Effector memory CD4-positive, alpha-beta T cell (primary cell): ENCODE measurements at places on chromosomes 16 and 17.

- no peak for DNase-seq
- H3K27me3 ChIP-seq, result no peaks in the 10 kb centered on the region
- no peaks in the 10 kb centered on the region for H3K36me3 ChIP-seq
- H3K27ac ChIP-seq, result no peak overlapping the region
- no peak overlapping the region for H3K4me3 ChIP-seq
Measured at GRCh38 chr16:10787304-10787703, 31.3 kb downstream of the TVP23A start.

- peaks cover 6% of the 10 kb centered on the region for H3K4me1 ChIP-seq
- H3K4me3 ChIP-seq, result peak overlapping the region; percentile 96
- H3K27me3 ChIP-seq, result no peaks in the 10 kb centered on the region
- peaks cover 3% of the 10 kb centered on the region for H3K36me3 ChIP-seq
- H3K27ac ChIP-seq, result peak overlapping the region; percentile 99
- DNase-seq, result no peak
Measured at GRCh38 chr17:42386777-42387657, 1.2 kb downstream of the STAT3 start.

GRCh38 chr16:17233318-17234002 is 237.3 kb downstream of the XYLT1 start:
- no peaks in the 10 kb centered on the region for H3K27me3 ChIP-seq
- H3K27ac ChIP-seq, result no peak overlapping the region
- no peaks in the 10 kb centered on the region for H3K4me1 ChIP-seq
- H3K4me3 ChIP-seq, result no peak overlapping the region
- DNase-seq, result no peak
- no peaks in the 10 kb centered on the region for H3K36me3 ChIP-seq

- no peak overlapping the region for H3K4me3 ChIP-seq
- H3K4me1 ChIP-seq, result no peaks in the 10 kb centered on the region
- H3K27ac ChIP-seq, result no peak overlapping the region
Measured at GRCh38 chr16:49366669-49367068, 6.9 kb upstream of the C16orf78 start.

DNA sequence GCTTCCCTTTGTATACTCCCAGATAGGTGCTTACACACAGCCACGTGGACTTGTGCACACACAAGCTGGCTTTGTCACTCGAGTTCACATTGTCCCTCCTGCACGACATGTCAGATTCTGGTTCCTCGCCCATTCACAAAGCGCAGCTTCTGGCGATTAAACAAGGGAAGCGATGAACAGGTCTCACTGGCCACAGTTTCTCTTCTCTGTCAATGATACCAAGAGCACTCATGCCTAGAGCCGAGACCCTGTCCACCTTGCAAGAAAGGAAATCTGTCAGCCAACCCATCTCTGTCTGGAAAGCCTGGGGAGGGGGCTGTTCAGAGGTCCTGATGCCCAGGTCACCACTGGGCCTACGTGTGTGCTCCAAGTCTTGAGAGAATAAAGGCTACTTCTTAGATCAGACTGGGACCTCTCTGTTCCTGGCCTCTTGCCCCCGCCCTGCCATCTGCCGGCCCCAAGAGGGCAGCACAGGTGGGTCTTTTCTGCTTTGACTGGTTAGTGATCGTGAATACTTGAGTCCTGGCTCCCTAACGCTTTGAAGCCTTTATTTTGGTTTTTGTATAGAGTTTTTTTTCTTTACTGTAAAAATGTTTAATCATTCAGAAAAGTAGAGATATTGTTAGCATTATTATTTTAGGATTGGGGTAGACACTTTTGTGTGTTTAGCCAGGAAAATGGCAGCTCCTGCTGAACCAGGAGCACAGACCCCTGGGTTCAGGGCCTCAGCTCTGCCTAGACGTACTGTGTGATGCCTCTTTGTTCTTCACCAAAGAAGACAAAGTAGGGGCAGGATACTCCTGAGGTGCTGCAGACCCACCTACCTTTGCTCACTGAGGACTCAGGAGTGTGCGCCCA is 104.7 kb downstream of the MRM1 start:
- H3K27me3 ChIP-seq, result peaks cover 20% of the 10 kb centered on the region
- H3K4me1 ChIP-seq, result no peaks in the 10 kb centered on the region
- DNase-seq, result peak; percentile 17

GRCh38 chr16:63038397-63039106 is 1002.3 kb upstream of the CDH8 start:
- H3K27me3 ChIP-seq, result no peaks in the 10 kb centered on the region
- no peaks in the 10 kb centered on the region for H3K4me1 ChIP-seq
- H3K36me3 ChIP-seq, result no peaks in the 10 kb centered on the region
- H3K4me3 ChIP-seq, result no peak overlapping the region
- DNase-seq, result no peak

DNA sequence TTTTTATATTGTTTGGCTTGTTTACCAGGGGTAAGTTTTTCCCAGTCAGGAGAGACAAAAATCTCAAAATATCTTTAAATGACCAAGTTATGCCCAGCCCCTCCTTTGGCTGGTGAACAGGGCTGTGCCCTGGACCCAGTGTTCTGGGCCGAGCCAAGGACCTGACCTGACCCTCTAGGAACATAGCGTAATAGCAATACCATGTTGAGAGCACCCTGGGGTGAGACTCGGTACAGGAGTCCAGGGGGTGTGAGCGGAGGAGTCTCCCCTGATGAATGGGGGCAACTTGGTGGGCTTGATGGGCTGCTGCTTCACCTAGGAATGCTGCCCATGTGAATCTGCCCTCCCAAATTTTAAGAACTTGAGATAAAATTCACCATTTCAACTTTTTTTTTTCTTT is 47.4 kb downstream of the B9D1 start:
- H3K4me3 ChIP-seq, result no peak overlapping the region
- DNase-seq, result no peak
- no peaks in the 10 kb centered on the region for H3K4me1 ChIP-seq
- no peaks in the 10 kb centered on the region for H3K36me3 ChIP-seq

DNA sequence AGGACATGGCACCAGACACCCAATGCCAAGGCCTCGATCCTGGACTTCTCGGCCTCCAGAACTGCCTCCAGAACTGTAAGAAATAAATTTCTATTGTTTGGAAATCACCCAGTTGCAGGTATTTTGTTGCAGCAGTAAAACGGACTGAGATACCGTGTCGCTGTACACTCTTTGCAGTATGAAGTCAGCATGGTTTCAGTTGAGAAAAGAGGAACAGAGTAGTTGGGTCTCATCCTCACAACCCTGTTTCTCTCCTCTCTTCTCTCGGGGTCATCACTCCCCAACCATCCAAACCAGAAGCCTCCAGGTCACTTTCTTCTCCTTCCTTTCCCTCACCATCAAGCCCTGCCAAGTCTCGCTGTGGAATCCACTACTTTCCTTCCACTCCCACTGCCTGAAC is 77.8 kb downstream of the ADCY9 start:
- H3K4me3 ChIP-seq, result no peak overlapping the region
- H3K27me3 ChIP-seq, result no peaks in the 10 kb centered on the region

- H3K36me3 ChIP-seq, result peaks cover 7% of the 10 kb centered on the region
- H3K4me1 ChIP-seq, result no peaks in the 10 kb centered on the region
- H3K27ac ChIP-seq, result no peak overlapping the region
- no peaks in the 10 kb centered on the region for H3K27me3 ChIP-seq
- H3K4me3 ChIP-seq, result no peak overlapping the region
Measured at GRCh38 chr16:24116989-24117388, 139.1 kb upstream of the CACNG3 start.

- peaks cover 16% of the 10 kb centered on the region for H3K27me3 ChIP-seq
- DNase-seq, result no peak
- H3K27ac ChIP-seq, result no peak overlapping the region
- peaks cover 9% of the 10 kb centered on the region for H3K4me1 ChIP-seq
Measured at GRCh38 chr17:15946611-15947120, 1.7 kb downstream of the ADORA2B start.

DNA sequence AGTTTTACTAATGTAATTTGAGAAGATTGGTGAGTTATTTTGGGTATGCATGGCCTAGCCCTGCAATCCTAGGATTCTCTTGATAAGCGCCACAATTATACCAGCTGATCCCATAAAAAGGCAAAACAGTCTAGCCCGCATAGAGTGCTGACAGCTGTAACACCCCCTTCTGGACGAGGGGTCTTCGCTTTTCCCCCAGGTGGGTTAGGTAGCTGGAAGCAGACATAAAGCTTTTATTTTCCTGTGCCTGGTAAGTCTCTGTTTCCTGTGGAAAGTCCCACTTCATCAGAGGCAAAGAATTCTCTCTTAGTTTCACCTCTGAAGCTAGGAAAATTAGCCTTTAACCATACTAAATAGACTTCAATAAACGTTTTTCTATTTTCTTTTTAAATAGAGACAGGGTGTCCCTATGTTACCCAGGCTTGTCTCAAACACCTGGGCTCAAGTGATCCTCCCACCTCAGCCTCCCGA is 108.3 kb downstream of the YPEL2 start:
- peaks cover 7% of the 10 kb centered on the region for H3K4me1 ChIP-seq
- no peaks in the 10 kb centered on the region for H3K36me3 ChIP-seq
- H3K27ac ChIP-seq, result no peak overlapping the region

DNA sequence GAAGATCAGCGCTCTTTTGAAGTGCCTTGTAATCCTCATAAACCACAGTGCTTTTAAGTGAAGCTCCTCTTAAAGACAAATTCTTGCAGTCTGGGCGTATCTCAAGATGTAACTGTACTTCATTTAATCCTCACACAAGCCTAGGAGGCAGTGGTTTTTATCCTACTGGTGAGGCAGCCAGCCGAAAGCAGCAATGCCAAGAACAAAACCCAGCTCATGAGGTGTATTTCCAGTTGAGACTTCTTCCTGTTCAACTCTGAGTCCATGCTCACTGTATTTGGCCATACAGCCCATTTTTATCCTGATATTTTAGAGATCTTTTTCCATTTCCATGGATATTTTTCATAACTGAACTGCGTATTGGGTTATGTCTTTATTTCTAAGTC is 13.7 kb downstream of the CTRB2 start:
- no peak overlapping the region for H3K4me3 ChIP-seq
- H3K27ac ChIP-seq, result no peak overlapping the region
- DNase-seq, result no peak
- no peaks in the 10 kb centered on the region for H3K27me3 ChIP-seq
- H3K36me3 ChIP-seq, result no peaks in the 10 kb centered on the region

- no peaks in the 10 kb centered on the region for H3K36me3 ChIP-seq
- peaks cover 14% of the 10 kb centered on the region for H3K4me1 ChIP-seq
- no peak overlapping the region for H3K27ac ChIP-seq
- H3K4me3 ChIP-seq, result no peak overlapping the region
- DNase-seq, result no peak
Measured at GRCh38 chr16:3013998-3014690, 1.4 kb downstream of the CLDN9 start.

DNA sequence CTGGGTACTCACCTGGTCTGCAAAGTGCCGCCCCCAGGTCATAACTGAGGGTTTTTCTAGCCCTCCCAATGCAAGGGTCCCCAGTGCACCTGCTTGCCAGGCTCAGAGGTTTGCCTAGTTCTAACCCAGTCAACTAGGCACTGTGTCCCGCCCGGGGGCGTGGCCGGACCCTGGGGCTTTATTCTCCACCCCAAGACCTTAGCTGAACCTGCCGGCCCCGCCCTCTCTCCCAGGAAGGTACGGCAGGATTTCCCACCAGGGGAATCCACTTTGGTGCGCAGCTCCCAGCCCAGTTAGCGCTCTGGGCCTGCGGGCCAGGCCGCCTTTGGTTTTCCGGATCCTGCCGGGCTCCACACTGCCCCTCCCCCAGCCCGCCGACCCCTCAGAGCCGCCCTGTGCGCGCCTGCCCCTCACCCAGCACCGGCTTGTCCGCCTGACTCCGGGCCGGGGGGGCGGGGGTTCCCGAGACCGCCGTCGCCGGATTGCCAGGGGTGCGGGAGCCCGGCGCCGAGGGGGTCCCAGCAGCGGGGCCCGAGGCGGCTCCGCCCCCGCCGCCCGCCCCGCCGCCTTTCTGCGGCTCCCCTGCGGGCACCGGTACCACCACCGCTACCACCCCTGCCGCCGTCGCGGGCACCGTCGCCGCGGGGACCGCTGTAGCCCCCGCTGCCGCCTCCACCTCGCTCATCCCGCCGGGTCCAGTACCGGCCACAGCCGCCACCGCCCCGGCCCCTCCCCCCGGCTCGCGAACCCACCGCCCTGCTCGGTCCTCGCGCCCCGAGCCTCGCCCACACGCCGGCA is 424 bp downstream of the YBX2 start:
- DNase-seq, result no peak
- peak overlapping the region; percentile 17 for H3K4me3 ChIP-seq

DNA sequence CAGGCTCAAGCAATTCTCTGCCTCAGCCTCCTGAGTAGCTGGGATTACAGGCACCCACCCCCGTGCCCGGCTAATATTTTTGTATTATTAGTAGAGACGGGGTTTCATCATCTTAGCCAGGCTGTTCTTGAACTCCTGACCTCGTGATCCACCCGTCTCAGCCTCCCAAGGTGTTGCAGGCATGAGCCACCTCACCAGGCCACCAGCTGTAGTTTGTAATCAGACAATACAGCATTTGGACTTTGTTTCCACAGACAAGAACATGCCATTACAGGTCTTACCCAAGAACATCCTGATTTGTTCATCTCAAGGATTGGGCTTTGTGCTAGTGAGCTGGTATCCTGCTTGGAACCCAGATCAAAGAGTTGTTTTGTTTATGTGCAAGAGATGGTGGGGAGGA is 30.1 kb downstream of the C17orf100 start:
- peaks cover 5% of the 10 kb centered on the region for H3K4me1 ChIP-seq
- no peaks in the 10 kb centered on the region for H3K36me3 ChIP-seq

DNA sequence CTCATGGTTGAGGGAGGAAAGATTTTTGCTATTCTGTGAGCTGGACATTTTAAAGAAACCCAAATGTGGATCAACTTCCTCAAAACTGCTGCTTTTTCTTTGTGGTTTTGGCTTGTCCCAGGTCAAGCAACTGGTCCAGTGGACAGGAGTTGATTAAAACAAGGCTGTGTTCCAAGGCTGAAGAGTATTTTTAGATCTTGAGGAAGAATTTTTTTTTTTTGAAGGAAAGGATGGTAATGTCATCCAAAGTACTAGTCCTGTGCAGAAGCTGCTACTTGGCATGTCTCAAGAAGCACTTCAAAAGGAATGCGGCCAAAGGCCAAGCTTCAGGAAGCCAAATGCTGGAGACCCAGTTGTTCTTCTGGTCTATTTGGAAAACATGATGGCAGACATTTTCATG is 8.0 kb upstream of the MYH2 start:
- no peaks in the 10 kb centered on the region for H3K27me3 ChIP-seq
- H3K27ac ChIP-seq, result no peak overlapping the region
- no peaks in the 10 kb centered on the region for H3K36me3 ChIP-seq
- no peak for DNase-seq
- H3K4me1 ChIP-seq, result no peaks in the 10 kb centered on the region

GRCh38 chr17:6786618-6787017 is 10.6 kb downstream of the FBXO39 start:
- no peaks in the 10 kb centered on the region for H3K36me3 ChIP-seq
- H3K4me3 ChIP-seq, result no peak overlapping the region
- H3K27ac ChIP-seq, result no peak overlapping the region
- no peaks in the 10 kb centered on the region for H3K4me1 ChIP-seq
- no peaks in the 10 kb centered on the region for H3K27me3 ChIP-seq

DNA sequence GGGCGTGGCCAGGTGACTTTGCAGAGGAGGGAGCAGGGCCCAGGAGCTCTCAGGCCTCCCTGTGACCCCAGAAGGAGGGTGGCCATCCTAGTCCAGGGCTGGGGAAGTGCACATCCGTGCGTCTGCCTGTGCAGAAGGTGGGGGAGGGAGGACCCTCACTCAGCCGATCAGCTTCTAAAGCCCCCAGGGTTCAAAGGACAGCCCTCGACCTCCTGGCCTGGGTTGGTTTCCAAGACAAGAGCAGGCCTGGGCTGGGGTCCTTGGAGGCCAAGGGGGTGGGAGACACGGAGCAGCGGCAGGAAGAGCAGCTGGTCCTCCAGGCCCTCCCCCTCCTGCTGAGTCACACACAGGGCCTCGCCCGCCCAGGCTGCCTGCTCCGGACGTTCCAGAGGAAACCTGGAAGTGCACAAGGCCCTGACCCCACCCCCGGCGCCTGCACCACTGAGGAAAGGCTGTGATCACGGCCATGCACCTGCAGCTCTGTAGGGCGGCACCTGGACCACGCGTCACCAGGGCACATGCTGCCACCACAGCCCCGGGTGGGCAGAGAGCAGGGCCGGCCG is 67.1 kb upstream of the ZNF469 start:
- H3K4me1 ChIP-seq, result no peaks in the 10 kb centered on the region
- no peaks in the 10 kb centered on the region for H3K36me3 ChIP-seq
- no peak overlapping the region for H3K4me3 ChIP-seq
- H3K27me3 ChIP-seq, result no peaks in the 10 kb centered on the region
